Epithelial cell of proximal tubule (primary cell): ENCODE measurements at places on chromosomes 2 and 18.

DNA sequence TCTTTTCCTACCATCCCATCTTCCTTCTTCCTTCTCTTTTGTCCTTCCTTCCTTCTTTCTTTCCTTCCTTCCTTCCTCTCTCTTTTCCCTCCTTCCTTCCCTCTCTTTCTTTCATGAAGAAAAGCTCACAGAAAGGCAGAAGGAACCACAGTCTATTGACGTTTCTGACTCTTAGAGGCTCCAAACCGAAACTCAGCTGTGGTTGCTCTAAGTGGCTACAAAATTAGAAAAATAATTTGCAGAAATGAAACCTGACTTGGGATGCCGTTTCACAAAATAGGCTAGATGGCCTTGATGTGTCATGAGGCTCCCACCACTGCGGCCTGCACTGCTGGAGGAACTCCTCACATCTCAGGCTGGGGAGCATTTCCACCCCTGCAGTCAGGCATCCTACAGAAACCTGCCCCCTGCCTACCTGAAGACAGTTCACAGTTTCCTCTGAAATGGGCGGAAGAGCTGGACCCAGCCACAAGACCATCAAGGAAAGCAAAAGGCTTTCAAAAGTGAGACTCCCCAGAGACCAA is 165.6 kb downstream of the SMAD7 start:
- no peak for DNase-seq

DNA sequence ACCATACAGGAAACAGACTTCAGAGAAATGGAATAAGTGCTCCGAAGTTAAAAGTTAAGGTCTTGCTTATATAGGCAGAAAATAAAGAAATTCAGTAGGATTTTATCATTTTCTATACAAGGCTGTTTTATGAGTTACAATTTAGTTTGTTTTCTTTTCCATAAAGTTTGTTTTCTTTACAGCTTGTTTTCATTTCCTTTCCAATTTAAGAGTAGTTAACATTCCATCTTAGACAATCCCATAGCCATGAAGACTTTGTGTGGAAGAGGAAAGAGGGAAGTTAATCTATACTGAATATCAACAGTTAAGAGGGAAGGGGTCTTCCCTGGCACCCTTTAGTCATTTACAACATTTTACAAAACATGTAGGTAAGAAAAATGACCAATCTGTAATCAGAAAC is 26.5 kb downstream of the TTC32 start:
- no peak for DNase-seq

GRCh38 chr2:193228276-193228675 is 1033.5 kb upstream of the TMEFF2 start:
- DNase-seq: no peak

GRCh38 chr2:173457366-173457765 is 102.7 kb downstream of the CDCA7 start:
- no peak for DNase-seq

DNA sequence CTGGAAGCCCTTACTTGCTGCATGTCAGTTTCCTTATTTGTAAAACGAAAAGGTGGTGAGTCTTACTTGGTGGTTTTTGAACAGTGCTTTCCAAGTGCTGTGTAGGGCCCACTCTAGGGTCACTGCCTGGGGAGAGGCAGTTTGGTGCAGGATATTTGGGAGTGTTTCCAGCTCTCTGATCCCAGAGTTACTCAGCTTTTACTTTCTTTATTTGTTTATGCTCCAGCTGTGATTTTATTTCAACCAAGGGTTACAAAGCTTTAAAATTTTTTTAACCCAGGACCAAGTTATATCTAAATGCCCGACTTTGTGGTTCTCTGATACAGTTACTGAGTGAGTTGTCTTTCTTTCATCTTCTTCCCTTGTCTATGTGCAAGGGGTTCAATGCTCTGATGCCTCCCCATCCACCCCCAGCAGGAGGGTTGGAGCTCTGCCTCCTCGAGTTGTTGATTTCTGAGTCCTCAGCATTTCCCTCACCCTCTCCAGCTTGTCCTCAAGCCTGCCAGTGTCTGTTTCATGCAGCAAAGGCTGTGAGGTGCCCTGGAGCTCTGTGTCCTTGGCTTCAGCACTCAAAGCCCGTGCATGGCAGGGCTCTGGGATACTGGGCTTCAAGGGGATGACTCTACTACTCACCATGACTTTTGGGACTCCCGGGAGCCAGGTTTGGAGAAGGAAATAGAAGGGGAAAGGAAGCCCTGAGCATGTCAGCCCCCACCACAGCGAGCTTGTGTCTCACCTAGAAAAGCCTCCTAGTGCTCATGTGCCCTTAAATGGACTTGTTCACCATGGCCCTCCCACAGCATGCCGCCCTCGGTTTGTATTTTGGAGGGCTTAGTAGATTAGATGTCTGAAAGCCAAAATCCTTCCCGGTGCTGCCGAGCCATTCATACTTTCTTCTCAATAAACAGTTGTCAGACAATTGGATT is 236.8 kb downstream of the SETBP1 start:
- DNase-seq: no peak

DNA sequence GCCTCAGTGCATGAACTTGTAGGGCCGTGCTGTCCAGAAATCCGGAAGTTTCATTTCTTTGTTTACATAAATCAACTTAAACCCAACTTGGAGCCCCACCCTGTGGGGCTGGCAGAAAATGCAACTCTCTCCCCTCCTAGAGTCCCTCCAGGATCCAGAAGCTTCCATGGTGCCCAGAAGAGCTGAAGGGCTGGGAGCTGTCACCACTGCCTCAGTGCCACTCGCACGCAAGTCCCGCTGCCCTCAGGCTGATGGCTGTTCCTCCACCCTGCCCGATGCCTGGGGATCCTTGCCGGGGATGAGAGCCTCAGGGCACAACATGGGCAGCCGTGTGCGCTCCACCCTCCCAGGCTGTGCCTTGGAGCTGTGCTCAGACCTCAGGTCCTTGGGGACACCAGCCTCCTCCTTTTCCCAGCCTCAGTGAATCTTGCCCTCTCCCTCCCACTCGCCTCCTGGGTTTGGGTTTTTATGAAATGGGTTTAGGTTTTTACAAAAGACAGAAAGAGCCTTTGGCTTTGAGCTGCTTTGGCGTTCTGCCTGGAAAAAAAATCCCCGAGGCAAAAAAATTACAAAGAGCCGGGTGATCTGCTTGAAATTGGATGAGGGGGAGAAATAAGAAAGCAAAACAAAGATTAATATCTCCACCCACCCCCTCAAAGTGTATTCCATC is 155.2 kb downstream of the TWIST2 start:
- DNase-seq: no peak

DNA sequence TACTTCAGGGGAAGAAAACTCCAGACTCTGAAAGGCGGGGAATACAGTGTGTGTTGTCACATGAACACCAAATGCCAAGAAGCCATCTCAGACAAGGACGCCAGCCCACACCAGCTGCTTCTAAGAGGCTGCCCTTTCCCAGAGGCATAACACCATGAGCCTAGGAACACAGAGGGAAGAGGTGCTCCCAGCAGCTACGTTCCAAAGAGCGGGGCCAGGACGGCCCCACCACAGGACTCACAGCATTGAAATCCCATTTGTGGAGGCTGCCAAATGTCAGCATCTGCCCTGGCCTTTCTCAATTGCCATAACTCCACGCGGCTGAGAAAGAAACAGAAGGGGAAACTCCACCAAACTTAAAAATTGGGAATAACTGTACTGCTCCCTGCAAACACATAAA is 20.1 kb upstream of the ID2 start:
- DNase-seq: no peak

GRCh38 chr2:191228861-191229260 is 16.3 kb upstream of the MYO1B start:
- no peak for DNase-seq

DNA sequence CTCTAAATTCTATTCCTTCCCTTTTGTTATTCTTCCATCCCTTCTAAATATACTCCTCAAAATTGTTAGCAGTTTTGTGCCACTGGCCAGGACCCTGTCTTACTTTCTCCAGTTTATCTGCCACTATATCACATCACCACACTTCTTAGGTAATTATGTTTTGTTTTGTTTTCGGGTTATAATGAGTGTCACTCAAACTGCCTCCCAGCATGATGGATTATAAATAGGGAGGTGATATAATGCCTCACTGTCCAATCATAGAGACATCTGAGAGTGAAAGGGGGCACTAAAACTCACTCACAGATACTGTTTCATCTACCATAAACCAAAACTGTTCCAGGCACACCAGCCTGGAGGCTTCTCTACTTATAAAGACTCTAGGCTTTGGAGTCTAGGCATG is 3.5 kb downstream of the RSAD2 start:
- no peak for DNase-seq

GRCh38 chr2:191728750-191729624 is 51.1 kb downstream of the NABP1 start:
- DNase-seq: no peak
